GM12878 (cell line): ENCODE measurements at places on chromosomes 1 and 21. TPM values are rescaled to one million over a fixed set of nuclear protein-coding genes. Genes with fewer than 3 reads are reported as not detected.

Gene OR2T29
- total RNA-seq: 3.4 and 4.6 TPM in 2 replicates

Gene FAM72D
- 8.6 and 10.4 TPM in 2 replicates for total RNA-seq

Gene ZSWIM5
- 0.74 and 0.97 TPM in 2 replicates for total RNA-seq

Gene TTC22
- 4.2 and 5.1 TPM in 2 replicates for total RNA-seq

- no peak for DNase-seq
These were observed 36.2 kb downstream of the LDLRAP1 start for GRCh38 chr1:25579292-25580252.

- no peak for DNase-seq
These were observed 266.0 kb downstream of the SPATA17 start for GRCh38 chr1:217897100-217897499.

GRCh38 chr1:205933671-205934618 is 9.3 kb downstream of the SLC26A9 start:
- DNase-seq: no peak

DNA sequence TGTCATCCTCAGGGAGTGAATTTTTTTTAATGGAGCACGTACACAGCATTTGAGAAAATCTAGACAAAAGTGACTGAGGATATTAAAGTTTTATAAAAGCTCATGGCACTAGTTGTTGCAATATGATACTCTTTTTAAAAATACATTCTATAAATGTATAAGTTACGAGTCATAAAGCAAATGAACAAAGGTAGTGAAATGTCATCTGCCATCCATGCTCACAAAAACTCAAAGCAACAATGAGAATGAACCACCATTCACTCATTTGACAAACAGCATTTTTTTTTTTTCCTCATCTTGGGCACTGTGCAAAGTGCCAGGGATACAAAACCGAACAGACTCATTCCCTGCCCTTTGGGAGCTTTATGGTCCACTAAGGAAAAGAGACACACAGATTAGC is 38.7 kb downstream of the GPR137B start:
- no peak for DNase-seq

GRCh38 chr1:179677882-179678281 is 65.2 kb upstream of the FAM163A start:
- no peak for DNase-seq

DNA sequence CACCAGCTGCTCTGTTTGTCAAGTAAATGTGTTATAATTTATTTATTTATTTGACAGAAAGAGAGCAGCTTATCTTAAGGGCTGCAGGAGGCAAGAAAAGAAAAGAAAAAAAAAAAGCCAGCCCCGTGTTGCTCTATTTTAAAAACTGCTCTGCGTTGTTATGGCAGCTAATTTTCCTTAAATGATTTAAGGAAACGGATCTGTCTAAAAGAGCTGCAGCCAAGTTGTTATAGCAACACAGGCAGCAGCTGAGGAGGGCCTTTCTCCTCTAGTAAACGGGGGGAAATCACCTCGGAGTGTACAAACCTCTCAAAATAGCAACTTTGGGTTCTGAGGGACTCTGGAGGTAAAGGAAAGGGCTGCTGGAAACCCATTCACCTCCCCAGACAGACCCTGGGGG is 149.2 kb downstream of the BEND5 start:
- no peak for DNase-seq

DNA sequence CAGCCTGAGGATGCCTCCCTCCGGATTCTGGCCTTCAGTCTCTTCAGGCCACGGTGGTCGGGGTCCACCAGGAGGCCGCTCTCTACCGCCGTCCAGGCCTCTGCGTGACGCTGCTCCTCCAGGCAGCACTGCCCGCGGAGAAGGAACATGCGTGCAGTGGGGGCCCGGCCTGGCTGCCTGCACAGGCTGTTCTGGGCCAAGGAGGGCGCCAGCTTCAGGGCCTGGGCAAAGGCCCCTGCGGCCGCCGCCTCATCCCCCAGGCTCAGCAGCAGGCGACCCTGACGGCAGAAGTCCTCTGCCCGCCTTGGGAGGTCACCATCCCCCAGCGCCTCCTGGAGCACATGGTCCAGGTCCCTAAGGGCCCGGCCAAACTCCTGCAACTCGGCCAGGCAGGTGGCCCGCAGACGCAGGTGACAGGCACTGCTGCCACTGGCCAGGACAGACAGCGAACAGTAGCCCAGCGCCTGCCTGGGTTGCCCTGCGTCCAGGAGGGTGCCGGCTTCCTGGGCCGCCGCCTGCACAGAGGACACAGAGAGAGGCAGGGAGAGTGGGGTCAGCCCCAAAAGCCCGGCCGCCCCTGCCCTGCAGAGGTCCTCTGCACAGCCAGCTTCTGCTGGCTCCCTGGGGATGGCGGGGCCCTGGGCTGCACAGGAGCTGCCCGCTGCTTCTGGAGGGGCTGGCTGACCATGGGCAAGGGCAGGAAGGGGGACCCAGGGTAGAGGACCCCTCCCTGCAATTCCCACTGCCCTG is 8.7 kb upstream of the MMEL1 start:
- no peak for DNase-seq

- no peak for DNase-seq
These were observed 41.4 kb downstream of the ELK4 start for GRCh38 chr1:205590457-205590768.

- no peak for DNase-seq
These were observed 72.5 kb downstream of the RPS6KC1 start for GRCh38 chr1:213123536-213123935.

DNA sequence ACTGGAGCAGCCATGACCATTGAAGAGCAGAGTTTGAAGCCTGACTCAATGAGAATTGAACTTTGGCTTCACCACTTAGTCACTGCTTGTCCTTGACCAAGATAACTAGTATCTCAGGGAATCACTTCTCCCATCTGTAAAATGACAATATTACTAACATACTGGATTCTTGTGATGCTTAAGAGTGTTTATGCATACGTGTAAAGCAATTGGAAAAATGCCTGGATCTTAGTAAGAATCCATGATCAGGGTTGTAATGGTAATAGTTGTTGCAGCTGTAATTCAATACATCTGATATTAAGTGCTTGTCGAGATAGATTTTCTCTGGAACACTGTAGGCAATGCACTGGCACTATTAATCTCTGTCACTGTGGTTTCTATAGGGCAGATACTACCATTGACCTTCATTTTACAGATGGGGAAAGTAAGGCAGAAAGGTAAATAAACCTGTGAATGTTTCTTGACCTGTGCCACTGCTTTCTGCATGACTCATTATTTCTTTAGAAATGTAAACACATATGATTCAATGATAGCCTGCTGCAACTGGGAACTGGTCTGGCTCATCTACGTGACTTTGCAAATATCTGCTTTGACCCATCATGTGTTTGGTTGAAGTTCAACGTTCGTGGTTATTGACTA is 662.5 kb downstream of the PLA2G4A start:
- no peak for DNase-seq

DNA sequence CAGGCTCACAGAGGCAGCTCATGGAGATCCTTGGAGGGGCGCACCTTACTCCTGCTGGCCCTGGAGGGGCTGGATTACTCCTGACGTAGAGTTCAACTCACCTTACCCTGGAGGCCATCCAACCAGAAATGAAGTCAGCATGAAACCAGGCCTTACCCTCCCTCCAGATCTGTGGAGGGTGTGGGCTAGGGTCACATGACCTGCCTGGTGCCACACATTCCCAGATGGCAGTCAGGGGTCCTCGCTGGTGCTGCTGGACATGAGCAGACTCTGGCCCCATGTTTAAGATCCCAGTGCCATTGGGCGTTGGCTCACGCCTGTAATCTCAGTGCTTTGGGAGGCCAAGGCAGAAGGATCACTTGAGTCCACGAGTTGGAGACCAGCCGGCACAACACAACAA is 4.5 kb downstream of the C21orf58 start:
- DNase-seq: no peak

- no peak for DNase-seq
These were observed 12.6 kb downstream of the COL6A1 start for GRCh38 chr21:45994086-45994661.
